ENCODE measurements at places on chromosomes 12 and 14.

DNA sequence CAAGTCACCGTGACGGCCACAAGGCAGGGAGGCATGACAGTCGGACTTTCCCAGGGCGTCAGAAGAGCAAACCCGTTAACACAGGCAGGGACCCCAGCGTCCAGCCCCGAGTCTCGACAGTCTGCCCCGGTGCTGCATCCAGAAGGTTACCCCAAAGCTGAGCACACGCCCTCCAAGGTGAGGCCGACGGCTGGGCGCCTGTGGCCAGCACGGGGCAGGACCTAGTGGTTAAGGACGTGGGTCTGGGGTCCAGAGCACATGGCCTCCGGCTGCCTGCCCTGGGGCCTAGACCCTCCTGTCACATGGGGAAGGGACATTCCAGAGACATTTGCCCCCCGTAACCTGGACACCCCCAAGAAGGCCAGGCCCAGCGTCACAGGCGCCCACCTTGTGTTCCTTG is 29.7 kb upstream of the BTBD6 start:
- no peaks in the 10 kb centered on the region for H3K36me3 ChIP-seq
- H3K27ac ChIP-seq = no peak overlapping the region
- no peaks in the 10 kb centered on the region for H3K4me1 ChIP-seq
- no peak for DNase-seq

GRCh38 chr12:3885277-3886094 is 12.3 kb upstream of the PARP11 start:
- no peak for DNase-seq
- H3K27me3 ChIP-seq = no peaks in the 10 kb centered on the region
- no peaks in the 10 kb centered on the region for H3K36me3 ChIP-seq

DNA sequence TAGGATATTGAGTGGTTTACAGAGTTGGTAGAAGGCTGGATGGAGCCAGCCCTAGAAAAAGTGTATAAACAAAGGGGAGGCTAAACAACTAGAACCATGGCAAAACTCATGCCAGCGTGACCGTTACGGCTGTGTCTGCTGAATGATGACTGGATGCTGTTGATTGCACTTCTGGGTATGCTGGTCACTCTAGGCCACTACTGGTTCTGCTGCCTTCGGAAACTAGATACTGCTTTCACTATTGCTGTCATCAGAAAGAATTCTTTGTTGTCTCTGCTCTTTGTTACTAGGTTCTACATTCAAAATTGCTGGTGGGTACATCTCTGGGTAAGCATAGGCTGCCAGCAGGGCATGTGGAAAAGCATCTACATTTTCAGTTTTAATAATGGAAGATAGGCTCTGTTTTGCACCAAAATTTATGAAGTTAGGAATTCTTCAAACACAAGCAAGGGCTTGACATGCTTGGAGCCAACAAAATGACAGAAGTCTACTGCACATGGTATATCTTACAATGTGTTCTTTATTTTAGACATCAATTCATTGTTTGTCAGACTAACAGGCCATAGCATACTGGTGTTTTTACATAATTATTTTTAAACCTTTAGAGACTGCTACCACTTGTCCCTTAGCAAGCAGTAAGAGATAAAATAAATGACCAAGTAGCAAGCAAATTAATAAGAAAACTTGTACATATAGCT is 15.4 kb downstream of the MON2 start:
- no peaks in the 10 kb centered on the region for H3K27me3 ChIP-seq
- no peak for DNase-seq
- no peaks in the 10 kb centered on the region for H3K36me3 ChIP-seq
- H3K4me1 ChIP-seq = peaks cover 20% of the 10 kb centered on the region

DNA sequence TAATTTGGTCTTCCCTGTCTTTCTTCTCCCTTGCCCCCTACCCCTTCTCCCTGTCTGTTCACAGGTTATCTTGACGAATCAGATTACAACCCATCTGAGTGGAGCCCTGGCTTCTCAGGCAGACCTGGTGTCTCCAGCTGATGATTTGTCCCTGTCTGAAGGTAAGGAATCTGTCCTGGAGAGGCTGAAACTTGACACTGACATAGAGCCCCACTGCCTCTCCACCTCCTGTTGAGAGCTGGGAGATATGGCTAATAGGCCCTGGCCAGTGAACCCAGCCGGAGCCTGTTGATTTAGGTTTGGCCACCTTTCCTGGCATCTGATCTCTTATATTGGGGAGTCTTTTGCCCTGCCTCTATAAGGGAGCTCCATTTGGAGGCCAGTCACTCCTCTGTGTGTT is 472.2 kb downstream of the RAD51B start:
- no peak overlapping the region for H3K27ac ChIP-seq
- no peak for DNase-seq
- no peak overlapping the region for H3K4me3 ChIP-seq
- H3K36me3 ChIP-seq = no peaks in the 10 kb centered on the region
- no peaks in the 10 kb centered on the region for H3K4me1 ChIP-seq

- H3K4me1 ChIP-seq = no peaks in the 10 kb centered on the region
- no peaks in the 10 kb centered on the region for H3K27me3 ChIP-seq
- H3K27ac ChIP-seq = no peak overlapping the region
- H3K36me3 ChIP-seq = peaks cover 3% of the 10 kb centered on the region
- H3K4me3 ChIP-seq = no peak overlapping the region
Measured at GRCh38 chr14:74478996-74479635, 14.0 kb downstream of the NPC2 start.

DNA sequence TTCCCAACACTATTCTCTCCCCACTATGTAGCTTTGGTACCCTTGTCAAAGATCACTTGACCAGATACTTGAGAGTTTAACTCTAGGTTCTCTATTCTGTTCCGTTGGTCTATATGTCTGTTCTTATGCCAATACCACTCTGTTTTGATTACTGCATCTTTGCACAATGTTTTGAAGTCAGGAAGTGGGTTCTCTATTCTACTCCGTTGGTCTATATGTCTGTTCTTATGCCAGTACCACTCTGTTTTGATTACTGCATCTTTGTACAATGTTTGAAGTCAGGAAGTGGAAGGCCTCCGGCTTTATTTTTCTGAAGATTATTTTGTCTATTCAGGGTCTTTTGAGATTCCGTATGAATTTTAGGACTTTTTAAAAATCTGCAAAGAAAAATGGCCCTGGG is 2.7 kb upstream of the NDUFA12 start:
- no peak for DNase-seq
- H3K4me3 ChIP-seq = no peak overlapping the region
- no peaks in the 10 kb centered on the region for H3K27me3 ChIP-seq

DNA sequence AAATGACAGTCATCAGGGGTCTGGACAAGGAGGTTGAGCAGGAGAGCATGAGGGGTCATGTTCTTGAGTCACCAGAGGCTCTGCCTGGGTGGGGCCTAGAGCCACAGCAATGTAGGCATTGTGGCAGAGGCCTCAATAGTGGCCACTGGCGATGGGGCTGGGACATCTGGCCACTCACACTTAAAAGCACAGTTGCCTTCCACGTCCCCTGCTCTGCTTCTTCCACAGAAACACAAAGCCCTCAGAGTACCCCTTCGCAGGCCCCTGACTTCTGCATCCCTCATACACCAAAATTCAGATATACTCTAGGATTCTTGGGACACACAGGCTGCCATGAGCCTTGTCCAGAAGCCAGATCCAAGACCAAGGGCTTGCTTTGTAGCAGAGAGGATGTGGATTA is 2.2 kb downstream of the SLC10A1 start:
- H3K4me3 ChIP-seq = no peak overlapping the region
- no peaks in the 10 kb centered on the region for H3K27me3 ChIP-seq
- DNase-seq = no peak

DNA sequence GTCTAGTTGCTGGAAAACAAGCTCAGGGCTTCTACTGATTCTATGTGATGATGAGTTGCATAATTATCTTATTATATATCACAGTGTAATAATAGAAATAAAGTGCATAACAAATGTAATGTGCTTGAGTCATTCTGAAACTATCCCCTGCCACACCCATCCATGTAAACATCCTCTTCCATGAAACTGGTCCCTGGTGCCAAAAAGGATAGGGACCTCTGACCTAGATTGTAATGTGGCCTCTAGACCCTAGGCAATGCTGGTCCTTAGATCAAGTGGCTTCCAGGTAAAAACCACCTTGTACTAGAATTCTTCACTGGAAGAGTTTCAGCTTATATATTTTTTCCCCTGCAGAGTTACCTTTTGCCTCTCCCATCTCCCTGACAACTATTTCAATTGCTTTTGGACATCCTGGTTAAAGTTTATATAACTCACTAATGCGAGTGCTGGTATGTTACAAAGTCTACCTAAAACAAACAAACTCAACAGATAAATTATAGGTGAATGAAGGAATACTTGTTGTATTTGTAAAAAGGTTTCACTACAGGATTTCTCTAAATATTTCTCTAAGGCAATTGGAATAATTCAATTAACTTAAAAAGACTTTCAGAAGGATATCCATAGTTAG is 462.5 kb downstream of the NAV3 start:
- H3K4me1 ChIP-seq = no peaks in the 10 kb centered on the region
- no peak overlapping the region for H3K4me3 ChIP-seq
- H3K27me3 ChIP-seq = no peaks in the 10 kb centered on the region
- no peak for DNase-seq
- H3K27ac ChIP-seq = no peak overlapping the region
- H3K36me3 ChIP-seq = no peaks in the 10 kb centered on the region

- H3K27ac ChIP-seq = no peak overlapping the region
- H3K4me1 ChIP-seq = no peaks in the 10 kb centered on the region
- no peaks in the 10 kb centered on the region for H3K36me3 ChIP-seq
- H3K27me3 ChIP-seq = no peaks in the 10 kb centered on the region
- no peak for DNase-seq
Measured at GRCh38 chr14:87667659-87668058, 325.3 kb downstream of the GALC start.

All from tibial nerve (tissue), 4 donors.